MM.1S (cell line): ENCODE measurements at places on chromosomes 7 and 10.

DNA sequence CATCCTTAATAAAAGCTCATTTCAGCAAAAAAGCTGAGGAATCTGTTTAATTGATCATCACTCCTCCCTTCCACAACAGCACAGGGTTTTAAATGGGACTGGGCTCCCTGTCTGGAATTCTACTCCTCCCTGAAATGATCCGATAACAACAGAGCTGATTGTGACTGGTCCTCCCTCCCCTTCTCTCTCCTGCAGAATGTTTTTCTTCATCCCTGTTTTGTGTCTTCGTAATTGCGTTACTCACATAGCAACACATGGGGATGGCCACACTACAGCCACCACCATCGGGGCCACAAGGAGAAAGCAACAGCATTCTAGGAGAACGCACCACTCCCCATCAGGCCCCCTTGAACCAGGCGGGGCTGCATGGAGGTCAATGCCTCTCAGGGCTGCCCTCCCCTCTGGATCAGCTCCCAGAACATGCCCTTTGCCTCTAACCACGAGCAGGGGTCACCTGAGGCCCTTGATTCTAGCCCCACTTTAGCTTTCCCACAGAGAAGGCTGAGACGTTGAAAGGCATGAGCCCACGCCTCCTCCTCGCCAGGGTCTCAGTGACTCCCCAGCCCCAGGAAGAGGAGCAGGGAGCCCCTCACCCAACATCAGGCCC lies 152.6 kb downstream of the PLXNA4 start:
- DNase-seq: no peak

DNA sequence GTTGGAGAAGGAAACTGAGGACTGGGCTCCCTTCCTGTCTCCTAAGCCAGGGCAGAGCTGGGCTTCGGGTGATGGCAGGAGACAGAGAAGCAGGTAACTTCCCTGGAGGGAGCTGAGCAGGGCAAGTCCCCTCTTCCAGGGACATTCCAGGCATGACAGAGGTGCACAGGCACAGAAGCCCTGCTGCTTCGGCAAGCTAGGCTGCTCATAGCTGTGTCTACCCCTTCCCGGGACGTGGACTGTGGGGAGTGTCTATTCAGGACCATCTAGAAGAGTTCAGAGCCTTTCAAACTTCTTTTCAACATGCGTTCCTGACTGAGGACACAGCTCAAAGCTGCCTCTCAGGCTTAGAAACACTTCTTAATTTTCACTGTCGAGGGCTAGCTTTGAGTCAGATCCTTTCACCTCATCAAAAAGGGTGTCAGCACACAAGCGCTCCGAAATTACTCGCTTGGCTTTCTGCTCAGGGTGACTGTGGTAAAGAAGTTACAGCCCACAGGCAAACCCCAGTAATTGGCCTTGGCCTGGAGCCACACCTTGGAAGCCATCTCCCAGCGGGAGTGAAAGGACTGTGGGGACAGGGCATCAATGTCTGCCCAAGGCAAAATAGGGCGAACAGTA lies 63.7 kb upstream of the STEAP1B start:
- DNase-seq: no peak

DNA sequence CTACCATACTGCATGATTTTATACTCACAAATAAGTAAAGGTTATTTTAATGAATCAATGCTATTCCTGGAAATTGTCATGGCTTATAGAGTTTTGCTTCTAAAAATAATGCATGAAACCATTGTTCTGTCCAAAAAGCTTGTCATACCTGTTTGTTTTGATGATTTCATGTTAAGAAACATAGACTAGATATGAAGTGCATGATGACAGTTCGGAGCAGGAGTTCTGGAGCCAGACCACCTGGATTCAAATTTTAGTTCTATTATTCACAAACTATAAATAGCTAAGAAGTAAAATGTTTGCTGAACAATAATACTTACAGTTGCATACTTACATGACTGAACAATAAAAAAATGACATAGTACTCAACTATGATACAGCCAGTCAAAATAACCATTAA lies 107.0 kb upstream of the AKR1E2 start:
- DNase-seq: no peak

GRCh38 chr10:13587391-13587790 lies 626 bp downstream of the PRPF18 start:
- DNase-seq: peak; percentile 8

DNA sequence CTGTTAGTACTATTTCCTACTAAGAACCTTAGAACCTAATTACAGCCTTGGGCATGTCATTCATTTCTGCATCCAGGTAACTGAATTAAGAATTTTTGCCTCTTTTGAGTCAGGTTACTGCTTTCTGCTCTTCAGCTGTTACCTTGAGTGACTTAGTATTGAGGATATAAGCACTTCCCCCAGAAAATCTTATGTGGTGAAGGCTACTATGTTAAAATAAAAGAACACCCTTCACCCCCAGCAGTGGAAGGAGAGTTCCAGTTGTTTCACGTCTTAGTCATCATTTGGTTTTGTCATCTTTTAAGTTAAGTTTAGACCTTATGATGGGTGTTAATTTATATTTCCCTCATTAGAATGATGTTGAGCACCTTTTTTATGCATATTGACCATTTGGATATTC lies 82.8 kb downstream of the GLCCI1 start:
- no peak for DNase-seq

GRCh38 chr10:103188853-103189252 lies 4.2 kb downstream of the NT5C2 start:
- no peak for DNase-seq

GRCh38 chr10:63716016-63716580 lies 194.9 kb downstream of the REEP3 start:
- DNase-seq: no peak

DNA sequence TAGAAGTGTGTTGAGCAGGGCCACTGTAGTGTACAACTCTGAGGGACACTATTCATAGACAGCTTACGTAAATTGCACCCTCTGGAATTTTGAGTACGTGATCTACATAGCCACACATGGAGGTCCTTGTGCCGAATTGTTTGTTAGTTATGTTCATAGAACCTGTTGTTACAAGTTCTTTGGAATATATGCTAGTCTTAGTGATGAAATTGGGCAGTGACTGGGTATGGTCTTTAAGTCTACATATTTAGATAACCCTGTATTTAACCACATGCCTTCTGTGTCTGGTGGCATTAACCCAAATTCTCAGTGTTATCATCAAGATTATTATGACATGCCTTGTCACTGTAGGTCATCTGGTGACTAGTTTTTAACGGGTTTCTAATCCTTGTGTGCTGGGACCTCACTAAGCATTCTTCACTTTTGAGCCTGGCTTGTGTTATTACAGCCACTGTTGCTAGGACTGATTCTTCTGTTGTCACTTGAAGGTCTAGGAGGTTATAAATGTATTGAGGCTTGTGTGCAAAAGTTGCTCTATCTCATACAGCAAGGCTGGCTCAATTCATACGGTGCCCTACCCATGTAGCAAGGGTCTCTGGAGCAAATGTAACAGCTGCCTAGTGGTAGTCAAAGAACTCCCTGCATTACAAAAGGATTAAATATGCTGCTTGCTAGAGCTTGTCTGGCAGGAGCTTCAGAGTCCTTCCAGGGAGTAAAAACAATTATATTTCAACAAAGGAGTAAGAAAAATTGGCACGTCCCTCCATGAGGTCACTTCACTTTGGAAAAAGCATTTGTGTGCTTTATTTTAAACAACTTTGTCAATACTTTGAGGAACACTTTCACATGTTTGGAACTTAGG lies 65.4 kb downstream of the CDK14 start:
- DNase-seq: no peak

DNA sequence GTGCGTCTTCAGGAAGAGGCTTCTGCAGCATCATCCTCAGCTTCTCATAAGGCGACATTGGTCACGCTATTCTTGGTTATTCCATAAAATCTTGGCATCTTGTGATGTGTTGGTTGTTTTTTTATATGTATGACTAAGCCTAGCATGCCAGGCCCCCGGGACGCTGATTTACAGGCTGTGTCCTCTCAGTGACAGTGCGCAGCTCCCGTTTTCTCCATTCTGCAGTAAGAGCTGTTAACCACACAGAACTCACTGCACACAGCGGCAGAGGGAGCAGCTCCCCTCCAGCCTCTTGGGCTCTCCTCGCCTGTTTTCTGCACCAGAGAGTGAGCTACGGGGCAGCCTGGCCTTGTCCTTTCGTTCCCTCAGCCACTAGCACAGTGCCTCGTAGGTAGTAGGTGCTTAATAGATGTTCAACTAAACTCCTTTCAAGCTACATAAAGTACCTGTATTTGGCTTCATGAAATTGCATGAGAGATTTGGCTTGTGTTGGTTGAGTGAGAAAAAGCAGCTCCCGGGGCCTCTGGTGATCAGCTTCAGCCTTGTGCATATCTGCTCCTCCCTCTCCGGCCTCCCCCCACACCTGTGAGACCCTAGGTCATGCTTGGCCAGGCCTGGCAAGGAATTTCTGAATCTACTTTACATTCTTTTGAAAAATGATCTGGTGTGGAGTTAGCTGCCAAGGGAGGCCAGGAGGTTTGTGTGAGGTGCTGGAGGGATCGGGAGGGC lies 116.2 kb downstream of the WDR37 start:
- no peak for DNase-seq

DNA sequence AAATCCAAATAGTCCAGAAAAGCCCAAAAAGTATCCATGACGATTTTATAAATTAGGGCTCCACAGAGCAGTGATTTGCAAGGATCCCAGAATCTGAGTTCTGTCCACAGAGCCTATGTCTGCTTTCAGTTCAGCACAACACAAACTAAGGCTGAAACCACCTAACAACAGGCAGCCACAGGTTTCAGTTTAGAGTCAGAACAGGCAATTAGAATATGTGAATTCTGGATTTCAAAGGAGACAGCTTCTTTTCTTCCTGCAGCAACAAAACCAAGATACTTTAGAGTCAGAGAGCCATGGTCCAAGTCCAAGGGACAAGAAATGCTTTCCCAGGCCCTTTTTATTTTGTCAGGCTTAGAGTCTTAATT lies 23.6 kb downstream of the IFIT3 start:
- peak; percentile 73 for DNase-seq

DNA sequence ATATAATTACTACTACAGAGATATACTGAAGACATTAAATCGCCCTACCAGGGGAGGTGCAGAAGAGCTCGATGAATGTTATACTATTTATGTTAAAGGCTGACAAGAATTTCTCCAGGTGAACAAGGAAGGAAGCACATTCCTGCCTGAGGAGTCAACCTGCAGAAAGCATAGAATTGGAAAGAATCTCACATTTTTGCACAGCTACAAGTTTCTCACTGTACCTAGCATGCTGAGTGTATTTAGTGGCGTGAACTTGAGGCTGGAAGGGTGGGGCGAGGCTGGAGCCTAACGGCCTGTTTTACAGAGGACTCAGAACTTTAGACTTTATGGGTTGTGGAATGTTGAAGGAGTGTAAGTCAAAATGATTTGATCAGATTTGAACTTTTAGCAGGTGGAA lies 373.6 kb upstream of the LRGUK start:
- DNase-seq: no peak

DNA sequence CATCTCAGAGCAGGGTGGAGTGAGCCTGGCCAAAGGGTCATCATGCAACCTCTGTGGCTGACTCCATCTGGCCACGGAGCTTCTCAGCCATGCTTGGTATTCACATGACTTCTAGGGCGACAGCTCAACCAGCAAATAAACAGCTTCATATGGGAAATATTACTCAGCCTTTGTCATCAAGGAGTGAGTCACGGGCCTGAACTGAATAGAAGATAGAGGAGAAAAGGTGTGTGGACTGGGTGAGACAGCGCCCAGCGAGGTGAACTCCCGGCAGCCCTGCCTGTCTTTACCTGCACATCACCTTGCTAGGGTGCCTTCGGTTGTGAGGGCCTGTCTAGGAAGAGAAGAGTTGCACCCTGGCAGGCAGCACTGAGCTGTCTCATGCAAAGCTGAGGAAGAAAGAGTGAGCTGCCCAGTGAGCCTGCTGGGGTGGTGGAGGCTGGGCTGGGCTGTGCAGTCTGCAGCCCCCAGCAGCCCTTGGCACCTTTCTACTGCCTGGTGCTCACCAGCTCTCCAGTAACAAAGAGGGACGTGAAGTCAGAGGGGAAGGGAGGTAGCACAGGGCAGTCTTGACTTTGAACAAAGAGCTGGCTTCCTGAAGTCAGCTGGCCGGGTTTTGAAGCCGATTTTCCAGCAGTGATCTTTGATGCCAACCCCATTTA lies 114.2 kb downstream of the EGFR start:
- no peak for DNase-seq

GRCh38 chr7:463817-464453 lies 55.7 kb downstream of the PDGFA start:
- DNase-seq: no peak

- DNase-seq: no peak
Measured at GRCh38 chr7:101969997-101970585, 152.7 kb downstream of the CUX1 start.

DNA sequence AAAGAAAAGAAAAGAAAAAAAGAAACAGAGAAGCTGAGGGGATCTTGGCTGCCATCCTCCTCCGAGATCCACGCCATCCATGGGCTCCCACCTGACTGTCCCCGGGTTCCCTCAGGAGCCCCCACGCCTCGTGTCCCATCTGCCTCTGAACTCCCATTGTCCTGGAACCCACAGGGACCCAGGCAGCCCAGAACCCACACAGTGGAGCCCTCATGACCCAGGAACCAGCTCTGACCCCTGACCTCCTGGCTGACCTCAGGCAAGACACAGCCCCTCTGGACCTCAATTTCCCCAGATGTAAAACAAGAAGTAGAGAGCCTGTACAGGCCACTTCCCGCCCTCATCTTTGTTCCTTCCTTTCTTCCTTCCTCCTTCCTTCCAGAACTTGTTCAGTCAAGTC lies 40.4 kb downstream of the RASGEF1A start:
- DNase-seq: no peak

DNA sequence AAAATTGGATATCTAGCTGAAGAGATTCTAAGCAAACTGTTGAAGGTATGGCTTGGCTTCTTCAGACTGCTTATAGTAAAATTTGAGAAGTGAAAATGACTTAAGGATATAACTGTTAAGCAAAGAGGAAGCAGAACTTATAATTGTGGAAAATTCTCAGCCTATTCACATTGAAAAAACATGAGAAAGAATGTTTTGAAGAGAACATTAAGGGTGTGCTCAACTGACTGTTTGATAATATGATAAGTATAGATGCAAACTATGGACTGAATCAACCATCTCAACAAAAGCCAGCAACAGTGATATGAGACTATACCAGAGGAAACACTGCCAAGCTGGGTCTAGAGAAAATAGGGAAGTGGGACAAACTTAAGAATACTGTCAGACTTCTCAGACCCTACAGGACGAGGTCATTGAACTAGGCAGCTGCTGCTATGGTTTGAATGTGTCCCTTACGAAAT lies 133.1 kb upstream of the PPP1R3A start:
- no peak for DNase-seq

GRCh38 chr10:71946700-71947099 lies 17.5 kb upstream of the CHST3 start:
- no peak for DNase-seq

GRCh38 chr7:116616555-116617059 lies 55.4 kb upstream of the MET start:
- no peak for DNase-seq

GRCh38 chr10:122258136-122259074 lies 12.7 kb upstream of the BTBD16 start:
- peak; percentile 43 for DNase-seq
